IPS-NIHi11 (cell line): ENCODE measurements at places on chromosomes 4 and X.

- peak; percentile 35 for DNase-seq
These were observed 4.5 kb upstream of the CXCL9 start for GRCh38 chr4:76011700-76012387.

DNA sequence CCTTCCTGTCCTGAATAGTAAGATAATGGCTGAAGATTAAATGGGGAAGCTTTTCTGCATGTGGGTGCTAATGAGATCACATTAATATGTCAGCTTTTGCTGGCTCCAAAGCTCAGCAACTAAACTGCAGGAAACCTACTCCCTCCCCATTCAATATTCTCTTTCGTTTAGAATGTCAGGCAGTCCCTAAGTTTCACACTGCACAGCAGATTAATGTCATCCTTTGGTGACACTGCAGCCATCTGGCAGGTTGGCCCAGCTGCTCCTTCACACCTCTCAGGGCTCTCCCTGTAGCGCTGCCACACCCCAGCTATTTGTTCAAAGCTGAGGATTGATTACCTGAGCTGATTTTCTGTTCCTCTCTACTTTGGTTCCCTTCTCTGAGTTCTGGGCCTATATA is 110.5 kb downstream of the KDR start:
- no peak for DNase-seq

DNA sequence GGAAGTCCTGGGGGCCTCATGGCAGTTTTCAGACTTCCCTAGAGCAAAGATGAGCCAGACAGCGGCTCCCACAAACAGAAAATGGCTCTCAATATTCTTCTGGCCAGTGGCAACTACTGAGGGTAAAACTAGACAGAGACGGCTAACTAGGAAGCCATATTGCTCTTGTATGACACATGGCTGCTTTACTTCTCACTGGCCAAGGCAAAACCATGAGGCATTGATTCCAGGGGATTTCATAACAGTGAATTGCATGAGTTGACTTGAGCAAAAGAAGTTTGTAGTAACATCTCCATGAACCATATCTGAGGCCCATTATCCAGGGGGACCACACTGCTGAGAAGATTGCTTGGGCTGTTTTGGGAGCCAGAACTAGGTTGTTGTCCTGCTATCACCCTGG is 13.7 kb upstream of the TLR8 start:
- DNase-seq: no peak

DNA sequence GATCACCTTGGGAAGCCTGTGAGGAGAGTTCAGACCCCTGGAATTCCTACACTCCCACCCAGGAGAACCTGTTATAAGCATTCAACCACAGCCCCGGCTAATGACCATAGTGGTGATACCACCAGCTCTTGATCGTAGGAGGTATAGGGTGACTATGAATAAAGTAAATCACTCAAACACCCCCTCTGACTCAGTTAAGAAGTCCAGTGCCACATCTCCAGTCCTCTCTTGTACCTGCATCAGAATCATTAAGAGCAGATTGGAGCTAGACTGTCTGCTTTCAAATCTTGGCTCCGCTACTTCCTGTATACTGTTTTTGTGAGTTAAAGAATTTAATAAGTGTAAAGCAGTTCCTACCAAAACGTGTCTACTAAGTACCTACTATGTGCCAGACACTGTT is 565.1 kb upstream of the DIPK2B start:
- DNase-seq: no peak

DNA sequence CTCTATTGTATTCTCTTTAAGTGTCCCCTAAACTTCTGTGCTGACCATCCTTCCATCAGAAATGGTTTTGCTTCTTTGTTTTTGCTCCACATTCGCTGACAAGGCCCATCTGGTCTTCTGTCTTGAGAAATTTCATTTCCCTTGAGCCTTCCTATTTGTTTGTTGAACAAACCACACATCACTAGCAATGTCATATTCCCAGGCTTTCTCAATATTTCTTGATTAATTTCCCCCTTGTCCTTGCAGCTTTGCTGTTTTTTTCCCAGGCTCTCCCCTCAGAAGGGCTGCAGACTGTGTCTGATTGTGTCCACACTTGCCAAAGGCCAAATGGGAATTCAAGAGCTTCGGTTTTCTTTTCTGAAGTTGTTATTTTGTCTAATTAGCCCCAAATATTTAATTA is 158.9 kb downstream of the MID1IP1 start:
- DNase-seq: no peak
